T1000 (cell line): ENCODE measurements at places on chromosomes 5 and 9.

GRCh38 chr9:34349324-34349723, 20.0 kb downstream of the NUDT2 start:
- no peak for DNase-seq

DNA sequence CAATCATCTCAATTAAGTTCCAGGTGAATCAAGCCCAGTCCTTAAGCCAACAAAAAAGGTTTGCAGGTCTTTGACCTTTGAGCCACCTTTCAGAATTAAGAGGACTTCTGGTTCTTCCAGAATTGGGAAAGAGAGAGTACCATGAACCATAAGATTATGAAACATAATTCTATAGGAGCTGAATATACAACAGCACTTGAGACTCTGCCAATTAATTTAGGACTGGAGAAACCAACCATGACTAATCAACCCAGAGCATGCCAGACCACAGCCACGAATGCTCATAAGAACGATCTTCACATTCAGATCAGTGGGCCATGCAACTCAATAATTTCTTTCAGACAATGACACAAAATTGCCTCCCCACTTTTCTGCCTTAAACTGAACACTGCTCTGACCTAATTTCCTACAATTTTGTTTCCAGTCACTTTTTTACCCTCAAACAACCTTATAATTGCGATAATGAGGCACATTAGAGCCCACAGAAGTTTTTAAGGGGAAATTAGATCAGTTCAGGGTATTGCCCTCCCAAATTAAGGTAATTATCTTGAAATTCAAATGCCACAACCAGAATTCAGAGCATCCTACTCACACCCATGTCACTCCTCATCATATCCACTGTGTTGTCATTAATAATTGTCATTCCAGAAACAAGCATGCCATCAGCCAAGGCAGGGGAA, 213.4 kb downstream of the ATPSCKMT start:
- DNase-seq = no peak

DNA sequence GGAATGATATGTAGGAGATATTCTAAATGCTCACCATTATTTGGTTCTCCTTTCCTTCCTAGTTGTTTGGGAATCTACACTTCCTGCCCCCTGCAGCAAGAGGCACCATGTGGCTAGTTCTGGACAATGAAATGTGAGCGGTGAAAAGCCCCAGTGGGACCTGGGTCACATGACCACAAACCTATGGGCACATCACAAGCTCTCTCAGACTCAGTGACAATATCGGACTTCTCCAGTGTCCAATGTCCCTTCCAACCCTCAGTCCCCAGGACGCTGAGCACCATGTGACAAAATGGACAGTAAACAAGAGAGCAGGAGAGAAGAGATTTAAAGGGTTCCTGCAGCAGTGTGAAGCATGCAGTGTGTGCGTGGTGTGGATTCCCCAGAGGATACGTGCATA, 44.6 kb upstream of the FOXE1 start:
- no peak for DNase-seq

DNA sequence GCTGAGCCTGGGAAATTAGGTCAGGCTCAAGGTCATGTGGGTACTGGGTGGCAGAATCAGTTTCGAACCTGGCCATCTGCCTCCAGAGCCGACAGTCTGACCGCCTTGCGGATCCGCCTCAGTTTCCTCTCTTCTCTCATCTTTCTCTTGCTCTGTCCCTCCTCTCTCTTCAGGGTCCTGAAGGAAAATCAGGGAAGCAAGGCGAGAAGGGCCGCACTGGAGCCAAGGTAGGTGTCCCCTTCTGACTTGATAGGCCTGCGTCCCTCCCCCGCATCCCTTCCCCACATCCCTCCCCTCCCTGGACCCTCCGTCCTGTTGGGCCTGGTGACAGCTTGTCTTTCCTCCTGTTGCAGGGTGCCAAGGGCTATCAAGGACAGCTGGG, 40.8 kb upstream of the ORM1 start:
- no peak for DNase-seq

DNA sequence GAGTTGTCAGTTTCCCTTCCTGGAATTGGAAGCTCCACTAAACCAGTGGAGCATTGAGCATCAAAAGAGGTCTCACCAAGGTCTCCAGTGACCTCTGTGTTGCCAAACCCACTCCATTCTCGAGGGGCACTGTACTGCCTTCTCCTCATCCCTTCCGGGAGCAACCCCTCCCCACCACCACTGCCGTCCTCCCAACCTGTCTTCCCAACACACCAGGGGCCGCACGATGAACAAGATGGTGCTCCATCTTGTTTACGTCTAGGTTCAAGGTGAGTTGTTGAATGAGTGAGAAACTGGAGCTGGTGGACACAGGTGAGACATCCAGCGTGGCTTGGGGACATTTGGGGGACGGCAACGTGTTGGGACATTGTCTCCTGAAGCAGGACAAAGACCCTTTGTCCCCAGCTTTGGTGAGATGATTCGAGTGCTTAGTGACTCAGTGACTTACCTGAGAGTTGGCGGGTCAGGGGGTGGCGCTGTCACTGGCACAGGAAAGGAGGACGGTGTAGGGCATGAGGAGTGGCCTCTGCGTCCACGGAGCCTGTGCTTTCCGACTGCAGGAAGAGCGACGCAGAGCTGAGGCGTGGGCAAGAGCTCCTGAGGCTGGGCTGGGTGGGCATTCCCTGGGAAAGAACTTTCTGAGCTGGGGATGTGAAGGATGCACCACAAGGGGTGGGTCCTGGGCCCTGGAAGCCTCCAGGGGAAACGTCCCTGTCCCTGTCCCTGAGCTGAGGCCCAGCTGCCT, 44.8 kb upstream of the RNU6ATAC start:
- DNase-seq = no peak

DNA sequence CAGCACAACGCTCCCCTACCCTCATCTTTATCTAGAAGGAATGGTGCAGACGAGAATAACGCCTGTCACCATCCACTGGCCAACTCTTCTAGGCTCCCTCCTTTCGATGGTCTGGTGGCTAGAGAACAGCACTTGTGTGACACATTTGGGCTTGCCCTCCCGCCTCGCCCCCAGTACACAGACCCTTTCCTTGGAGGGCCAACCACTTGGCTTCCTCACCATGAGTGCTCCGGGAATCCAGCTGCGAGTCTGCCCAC, 1.4 kb downstream of the GNAQ start:
- DNase-seq = no peak

DNA sequence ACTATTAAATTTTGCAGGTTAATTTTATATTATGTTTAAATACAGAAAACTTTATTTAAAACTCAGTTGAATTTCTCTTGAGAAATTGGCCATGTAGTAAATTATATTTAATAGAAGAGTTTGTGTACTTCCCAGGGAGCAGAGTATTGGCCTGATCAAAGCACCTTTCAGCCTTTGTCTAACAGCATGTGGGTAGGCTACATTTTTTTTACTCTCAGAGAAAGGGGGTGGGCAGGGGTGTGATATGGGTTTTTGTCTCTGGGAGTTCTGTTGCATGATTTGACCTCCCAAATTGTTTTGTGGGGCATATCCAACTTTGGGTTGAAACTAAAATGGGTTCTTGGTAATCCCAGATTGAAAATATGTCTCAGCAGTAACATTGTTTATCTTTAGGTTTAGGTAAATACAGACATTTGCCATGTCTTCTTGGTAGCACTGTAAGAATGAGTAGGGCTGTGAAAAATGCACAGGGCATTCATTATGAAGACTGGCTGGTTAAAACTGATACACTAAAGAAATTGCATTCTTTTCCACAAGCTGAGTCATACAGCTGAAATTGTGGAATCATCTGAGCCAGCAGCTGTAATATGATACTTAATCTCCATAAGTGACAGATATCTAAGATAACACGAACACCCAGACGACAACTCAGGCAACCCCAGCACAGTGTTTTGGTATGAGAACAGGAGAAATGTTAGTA, 75.4 kb upstream of the CDKN2B start:
- peak; percentile 24 for DNase-seq

DNA sequence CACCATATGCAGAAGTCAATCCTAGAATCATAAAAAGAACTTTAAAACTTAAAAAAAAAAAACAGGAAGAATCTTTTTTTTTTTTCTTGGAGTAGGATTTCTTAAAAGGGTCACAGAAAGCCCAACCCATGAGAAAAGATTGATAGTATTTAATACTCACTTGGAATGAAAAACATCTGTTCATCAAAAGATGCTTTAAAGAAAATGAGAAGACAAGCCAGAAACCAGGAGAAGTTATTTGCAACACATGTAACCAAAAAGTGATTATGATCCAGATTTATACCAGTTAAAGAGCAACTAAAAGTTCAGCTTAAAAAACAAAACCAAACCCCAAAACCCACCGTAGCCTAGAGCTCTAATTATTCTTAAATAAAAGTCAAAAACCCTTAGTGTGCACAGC, 69.3 kb downstream of the TLE4 start:
- DNase-seq = no peak

GRCh38 chr5:168939887-168940544, 360.8 kb upstream of the PANK3 start:
- no peak for DNase-seq
